ENCODE measurements at places on chromosomes 5 and 9.

DNA sequence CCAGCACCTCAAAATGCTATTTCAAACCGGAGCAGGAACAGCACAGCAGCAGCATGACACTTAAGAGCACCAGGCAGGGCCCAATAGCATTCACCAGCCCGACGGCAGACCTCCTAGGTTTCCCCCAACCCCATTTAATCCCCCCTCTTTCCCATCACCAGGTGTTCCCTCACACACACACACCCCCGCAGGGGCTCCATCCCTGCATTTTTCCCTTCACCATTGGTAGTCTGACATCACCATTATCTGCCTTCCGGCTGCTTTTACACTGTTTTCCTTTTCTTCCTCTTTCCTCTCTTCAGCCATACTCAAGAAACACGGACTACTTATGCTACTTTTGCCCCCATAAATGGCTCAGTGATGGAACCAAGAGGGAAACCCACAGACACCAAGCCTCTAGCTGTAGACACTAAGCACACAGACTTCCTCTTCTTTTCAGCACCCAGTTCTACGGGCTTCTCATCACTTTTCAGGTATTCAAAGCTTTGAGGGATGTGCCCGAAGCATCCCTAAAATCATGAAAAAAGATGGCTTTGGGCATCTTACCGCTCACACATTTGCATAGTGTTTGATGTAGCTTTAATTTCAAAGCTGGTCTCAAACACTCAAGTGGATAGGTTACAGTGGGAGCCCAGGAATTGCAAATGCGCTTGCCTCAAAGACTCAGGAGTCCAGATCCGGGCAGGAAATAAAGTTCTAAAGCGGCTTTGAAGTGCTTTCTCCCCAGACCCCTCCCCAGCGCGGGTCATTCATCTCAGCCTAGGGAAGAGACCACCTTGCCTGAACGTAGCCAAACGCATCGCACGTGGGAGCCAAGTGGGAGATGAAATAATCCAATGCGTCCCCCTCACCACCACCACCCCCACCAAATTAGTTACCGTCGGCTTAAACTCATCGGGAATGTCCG lies 141.5 kb downstream of the TSSK1B start:
- no peak for DNase-seq

DNA sequence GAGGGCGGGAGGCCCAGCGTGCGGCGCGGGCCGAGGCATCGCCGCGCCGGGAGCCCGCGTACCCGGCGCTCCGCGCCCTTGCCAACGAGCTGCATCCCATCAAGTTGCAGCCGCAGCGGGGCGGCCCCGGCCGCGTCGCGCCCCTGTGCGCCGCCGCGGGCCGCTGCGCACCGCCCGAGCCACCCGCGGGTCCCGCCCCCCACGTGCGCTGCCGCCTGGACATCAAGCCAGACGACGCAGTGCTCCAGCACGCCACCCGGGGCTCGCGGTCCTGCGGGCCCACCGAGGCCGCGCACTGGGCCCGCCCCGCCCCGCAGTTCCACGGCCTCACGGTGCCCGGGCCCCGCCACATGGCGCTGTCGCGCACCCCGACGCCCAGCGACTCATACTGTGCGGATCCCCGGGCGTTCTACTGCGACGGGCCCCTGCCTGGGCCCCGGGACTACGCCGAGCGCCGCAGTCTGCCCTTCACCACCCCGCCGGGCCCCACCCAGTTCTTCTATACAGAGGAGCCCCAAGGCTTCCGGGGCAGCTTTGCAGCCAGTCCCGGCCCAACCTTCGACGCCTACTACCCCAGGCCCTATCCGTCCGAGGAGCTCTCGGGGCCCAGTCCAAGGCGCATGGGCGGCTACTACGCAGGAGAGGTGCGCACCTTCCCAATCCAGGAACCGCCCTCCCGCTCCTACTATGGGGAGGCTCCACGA lies 2.6 kb downstream of the AJM1 start:
- no peak for DNase-seq

- no peak for DNase-seq
Observed at GRCh38 chr5:109468288-109468676, 58.5 kb upstream of the PJA2 start.

DNA sequence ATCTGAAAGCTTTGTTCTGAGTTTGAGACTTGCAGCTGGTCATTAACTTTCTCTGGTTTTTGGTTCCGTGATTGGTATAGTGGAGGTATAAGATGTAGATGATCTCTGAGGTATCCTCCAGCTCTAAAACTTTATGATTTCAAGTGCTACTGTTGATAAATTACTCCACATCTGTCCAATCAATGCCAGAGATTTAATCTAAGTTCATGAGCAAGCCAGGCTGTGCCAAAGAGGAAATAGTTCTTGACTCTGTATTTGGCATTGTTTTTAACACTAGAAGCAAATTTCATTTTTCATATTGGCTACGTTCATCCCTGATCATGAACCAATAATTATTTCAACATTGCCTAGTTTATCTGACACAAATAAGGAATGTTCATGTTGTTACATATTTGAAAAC lies 28.5 kb upstream of the CHD1 start:
- no peak for DNase-seq

- no peak for DNase-seq
Observed at GRCh38 chr9:137784641-137785513, 92.7 kb upstream of the CACNA1B start.

GRCh38 chr5:107456281-107456715 lies 214.4 kb downstream of the EFNA5 start:
- no peak for DNase-seq

DNA sequence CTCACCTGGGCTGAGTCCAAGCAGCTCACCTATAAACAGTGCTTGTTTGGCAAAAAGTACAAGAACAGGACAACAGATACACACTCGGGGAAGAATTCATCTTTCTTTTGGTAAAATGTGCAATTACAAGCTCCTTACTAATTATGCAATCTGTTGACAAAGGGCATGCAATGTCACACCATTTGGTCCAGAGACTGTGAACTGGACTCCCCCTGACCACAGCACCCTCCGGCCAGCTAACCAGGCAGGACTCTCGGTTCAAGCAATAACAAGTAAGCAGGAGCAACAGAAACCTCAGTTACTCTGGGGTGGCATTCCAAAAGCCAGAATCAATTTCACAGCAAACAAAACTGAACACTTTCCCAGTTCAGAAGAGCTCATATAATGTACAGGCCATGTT lies 113.8 kb downstream of the GNAQ start:
- no peak for DNase-seq
